ENCODE measurements at places on chromosomes 4 and X.

- no peak for DNase-seq
Observed at GRCh38 chrX:119093991-119094735, 21.4 kb downstream of the CT47C1 start.

DNA sequence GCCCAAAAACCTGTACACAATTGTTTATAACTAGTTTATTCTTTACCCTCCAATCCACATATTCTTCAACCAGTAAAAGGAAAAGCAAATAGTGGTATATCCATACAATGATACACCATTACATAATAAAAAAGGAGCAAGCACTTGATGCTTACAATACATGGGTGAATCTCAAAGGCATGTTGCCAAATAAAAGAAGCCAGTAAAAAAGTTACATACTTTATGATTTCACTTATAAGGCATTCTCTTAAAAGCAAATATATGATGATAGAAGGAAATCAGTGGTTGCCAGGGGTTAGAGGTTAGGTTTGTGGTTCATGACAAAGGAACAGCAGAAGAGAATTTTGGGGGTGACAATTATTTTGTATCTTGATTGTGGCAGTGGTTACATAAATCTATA lies 896.1 kb upstream of the LCORL start:
- DNase-seq: no peak

DNA sequence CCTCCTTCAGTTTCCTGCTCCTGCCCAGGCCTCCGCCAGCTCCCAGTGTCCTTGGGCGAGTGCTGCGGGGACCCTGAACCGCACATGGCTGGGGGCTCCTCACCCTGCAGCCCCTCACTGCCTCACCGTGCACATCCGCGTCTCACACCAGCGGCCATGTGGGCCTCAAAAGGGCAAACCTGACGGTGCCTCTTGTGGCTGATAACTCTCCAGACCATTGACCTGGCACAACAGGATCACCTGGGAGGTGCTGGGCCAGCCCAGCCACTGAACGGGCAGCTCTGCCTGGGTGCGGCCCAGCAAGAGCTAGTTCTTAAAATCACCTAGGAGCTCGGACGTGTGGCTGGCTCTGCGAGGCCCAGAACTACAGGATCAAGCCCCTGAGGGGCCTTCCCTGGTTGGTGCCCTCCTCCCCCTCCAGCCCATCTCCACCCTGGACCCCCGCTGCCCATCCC lies 4.1 kb upstream of the S100P start:
- no peak for DNase-seq

- no peak for DNase-seq
Observed at GRCh38 chrX:135429429-135429828, 7.7 kb downstream of the SMIM10L2A start.

- DNase-seq: peak; percentile 28
Observed at GRCh38 chr4:717601-718320, 12.1 kb downstream of the PCGF3 start.

DNA sequence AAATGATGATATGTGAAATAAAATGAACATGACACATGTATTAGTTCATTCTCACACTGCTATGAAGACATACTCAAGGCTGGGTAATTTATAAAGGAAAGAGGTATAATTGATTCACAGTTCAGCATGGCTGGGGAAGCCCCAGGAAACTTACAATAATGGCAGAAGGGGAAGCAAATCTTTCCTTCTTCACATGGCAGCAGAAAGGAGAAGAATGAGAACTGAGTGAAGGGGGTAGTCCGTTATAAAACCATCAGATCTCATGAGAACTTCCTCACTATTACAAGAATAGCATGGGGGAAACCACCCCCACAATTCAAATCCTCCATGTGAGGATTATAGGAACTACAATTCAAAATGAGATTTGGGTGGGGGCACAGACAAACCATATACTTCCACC lies 243.9 kb upstream of the GYPA start:
- DNase-seq: no peak

DNA sequence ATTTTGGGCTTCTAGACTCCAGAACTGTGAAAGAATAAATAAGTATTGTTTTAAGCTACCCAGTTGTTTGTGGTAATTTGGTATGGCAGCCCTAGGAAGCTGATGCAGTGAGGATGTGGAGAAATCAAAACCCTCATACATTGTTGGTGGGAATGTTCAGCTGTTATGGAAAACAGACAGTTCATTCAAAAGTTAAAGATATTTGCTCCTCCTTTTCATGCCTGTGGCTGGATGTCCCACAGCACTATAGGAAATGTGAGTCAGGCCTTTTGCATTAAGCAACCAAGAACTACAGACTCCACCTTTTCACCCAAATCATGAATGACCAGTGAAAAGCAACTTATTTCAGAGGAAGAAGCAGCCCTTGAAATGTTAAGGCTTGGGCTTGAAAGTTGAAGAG lies 6.7 kb downstream of the BBS12 start:
- DNase-seq: no peak

GRCh38 chr4:10178763-10179162 lies 62.2 kb upstream of the WDR1 start:
- no peak for DNase-seq

GRCh38 chrX:106613277-106613676 lies 1.5 kb downstream of the RADX start:
- no peak for DNase-seq

DNA sequence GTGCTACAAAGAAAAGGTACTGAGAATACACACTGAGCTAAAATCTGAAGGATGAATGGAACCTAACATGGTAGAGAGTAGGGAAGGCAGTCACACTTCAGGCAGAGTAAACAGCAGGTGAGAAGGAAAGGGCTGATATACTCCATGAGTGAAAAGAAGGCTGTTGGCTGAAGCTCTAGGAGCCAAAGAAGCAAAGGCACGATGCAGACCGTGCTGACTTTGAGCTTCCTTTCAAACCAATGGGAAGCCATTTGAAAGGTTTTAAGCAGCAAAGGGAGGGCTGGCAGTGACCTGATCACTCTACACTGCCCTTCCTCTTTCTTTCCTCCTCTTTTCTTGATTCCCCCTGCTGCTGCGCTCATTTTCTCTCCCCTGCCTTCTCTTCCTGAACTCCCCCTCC lies 66.4 kb downstream of the TMEM154 start:
- no peak for DNase-seq

- no peak for DNase-seq
Observed at GRCh38 chr4:166143227-166143626, 270.2 kb downstream of the TLL1 start.

- no peak for DNase-seq
Observed at GRCh38 chr4:98430708-98431403, 169.7 kb downstream of the RAP1GDS1 start.

DNA sequence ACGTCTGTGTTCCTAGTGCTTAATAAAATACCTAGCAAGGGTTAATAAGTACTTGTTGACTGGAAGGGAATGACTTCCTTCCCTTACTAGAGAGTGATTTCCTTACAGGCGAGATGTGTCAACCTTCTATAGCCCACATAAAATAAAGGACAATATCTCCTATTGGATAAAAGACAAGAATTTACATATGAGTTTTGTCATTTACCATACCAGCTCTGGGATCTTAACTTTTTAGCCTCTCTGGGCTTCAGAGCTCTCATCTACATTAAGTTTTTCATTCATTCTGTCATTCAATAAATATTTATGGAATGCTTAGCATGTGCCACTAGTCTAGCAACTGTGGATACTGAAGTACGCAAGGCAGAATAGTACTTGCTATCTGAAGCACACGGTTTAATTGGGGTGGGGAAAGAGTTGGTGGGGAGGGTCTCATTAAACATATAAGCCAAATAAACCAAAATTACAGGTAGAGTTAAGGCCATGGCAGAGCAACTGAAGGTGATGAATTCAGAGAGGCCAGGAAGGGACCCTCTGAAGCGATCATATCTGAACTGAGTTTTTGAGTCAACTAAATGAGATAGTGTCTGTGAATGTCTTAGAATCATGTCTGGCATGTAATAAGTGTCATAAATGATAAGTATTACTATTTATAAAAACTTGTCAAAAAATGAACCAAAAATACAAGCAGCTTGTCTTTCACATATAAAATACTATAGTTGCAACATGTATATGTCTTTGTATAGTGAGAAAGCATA lies 91.6 kb upstream of the BMP2K start:
- DNase-seq: no peak

DNA sequence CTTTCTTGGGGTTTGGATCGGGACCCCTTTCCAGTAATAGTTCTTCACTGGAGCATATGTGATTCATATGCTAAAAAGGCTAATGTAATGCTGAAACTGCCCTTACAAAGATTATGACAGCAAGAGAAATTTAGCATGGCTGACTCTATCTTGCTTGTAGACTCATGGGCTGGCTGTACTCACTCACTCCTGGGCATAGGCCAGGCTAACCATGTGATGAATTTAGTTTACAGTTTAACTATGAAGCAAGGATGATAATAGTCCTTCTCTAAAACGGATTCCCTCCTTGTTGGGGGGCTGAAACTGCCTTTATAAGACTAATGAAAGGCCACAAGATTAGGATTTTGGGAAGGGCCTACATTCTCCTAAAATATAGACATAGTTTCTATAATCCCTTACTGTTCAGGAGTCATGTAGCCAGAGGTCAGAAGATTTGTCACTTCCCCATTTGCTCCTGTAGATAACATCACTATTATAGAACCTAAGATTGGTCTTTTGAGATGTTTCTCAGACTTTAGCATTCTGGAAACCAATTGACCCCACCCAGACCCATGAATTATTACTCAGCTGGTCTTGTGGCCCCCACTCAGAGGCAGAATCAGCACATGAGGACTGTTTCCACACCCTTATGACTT lies 20.8 kb upstream of the CEP135 start:
- no peak for DNase-seq

GRCh38 chr4:118920247-118920646 lies 31.6 kb downstream of the SYNPO2 start:
- no peak for DNase-seq

DNA sequence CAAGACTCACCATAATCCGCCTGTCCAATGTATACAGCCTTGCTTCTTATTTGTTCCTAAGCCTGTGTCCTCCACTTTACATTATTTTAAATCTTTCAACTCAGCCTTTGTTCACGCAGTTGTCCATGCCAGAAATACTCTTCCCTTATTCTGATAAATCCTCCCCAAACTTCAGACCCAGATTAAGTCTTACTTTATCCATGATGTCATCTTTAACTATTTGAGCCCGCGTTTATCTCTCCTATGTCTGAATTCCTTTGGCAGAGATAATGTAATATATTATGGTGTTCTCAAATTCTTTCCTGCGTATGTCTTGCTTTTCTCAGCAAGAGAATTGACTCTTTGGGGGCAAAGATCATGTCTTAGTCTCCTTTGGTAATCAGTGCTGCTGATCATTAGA lies 129.6 kb downstream of the LUZP4 start:
- no peak for DNase-seq

DNA sequence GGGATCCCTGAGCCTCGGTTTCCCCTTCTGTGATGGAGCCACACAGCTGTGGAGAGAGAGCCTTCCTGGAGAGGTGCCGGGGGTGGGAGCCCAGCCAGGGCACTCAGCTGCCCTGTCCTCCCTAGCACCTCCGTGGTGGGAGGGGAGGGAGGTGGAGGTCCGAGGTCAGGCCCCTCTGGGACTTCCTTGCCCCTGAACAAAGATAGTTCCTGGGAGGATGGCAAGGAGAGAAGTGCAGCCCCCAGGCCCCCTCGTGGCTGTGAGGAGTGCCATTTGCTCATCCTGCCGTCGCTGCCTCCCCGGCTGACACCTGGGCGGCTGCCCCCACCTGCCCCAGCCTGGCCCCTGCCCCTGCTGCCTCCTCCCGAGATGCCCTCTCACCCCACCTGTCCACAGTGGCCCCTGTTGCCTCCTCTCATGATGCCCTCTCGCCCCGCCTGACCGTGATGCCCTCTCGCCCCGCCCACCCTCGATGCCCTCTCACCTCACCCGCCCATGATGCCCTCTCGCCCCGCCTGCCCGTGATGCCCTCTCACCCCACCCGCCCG lies 12.7 kb downstream of the DOK7 start:
- DNase-seq: no peak

DNA sequence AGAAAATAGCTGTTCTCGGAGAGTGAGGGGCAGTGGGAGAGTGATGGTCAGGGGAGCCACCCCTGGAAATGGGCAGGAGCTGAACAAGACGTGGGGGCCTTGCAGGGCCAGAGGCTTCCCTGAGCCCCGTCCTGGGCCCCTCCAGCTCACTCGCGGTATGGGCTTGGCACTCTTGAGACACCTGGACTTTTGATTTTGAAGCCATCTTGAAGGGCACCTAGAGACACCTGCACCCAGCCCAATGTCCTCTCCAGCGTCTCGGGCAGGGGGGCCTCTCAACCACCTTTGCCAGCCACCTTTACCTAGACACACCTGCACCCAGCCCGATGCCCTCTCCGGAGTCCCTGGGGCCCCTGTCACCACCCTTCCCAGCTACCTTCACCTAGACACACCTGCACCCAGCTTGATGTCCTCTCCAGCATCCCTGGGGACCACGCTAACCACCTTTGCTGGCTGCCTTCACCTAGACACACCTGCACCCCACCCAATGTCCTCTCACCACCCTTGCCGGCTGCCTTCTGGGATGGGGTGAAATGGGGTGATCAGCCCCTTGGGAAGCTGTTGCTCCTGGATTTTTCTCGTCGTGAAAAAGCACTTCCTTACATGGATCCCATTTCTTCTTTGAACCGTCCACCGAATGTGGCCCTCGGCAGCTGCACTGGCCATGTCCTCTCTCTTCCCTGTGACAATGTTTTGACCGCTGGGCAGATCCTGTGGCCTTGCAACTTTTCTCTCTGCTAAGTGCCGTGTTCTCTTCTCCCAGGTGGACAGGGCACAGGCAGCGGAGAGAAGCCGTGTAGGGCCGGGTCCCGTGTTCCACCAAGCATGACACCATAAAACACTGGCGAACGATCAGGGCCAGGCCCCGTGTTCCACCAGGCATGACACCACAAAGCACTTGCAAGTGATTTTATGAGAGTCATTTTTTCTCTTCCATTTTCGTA lies 47.5 kb downstream of the CPZ start:
- DNase-seq: no peak

GRCh38 chr4:111957997-111958396 lies 187.3 kb upstream of the FAM241A start:
- no peak for DNase-seq

- DNase-seq: no peak
Observed at GRCh38 chr4:72768364-72768763, 199.3 kb upstream of the ADAMTS3 start.
